ENCODE measurements at places on chromosomes 11 and 22. TPM values are rescaled to one million over a fixed set of nuclear protein-coding genes. Genes with fewer than 3 reads are reported as not detected.

DNA sequence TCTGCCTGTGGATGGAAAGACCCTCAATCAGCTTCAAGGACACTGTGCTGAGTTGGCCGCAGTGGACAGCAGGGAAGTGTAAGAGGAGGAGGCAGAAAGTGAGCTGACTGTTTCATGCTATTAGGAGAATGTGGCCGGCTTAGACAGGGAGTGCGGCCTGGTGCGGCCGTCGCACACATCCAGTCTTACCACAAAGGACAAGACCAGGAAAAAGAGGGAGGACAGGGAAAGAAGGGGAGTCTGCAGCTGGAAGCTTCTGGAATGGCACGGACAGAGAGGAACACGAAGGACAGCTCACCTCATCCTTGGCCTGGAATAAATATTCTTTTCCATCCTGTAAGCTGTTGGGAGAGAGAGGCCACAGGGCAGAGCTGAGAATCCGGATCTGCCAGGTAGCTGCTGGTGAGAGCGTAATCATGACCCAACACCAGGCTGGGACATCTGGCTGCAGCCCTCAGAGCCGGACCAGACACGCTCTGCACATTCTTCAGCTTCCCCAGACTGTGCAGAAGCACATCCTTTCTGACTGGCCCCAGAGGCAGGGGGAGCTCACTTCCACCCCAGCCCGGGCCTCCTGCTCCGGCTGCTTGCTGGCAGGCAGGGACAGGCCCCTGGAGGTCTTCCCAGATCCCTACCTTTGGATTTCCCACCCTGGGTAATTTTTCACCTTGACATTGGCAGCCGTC, 8.6 kb upstream of the RBM4B start:
- DNase-seq, result no peak

OR6A2 gene
- total RNA-seq, result 0.07 TPM

- DNase-seq, result no peak
Measured at GRCh38 chr22:40183029-40183581, 5.4 kb downstream of the TNRC6B start.

DNA sequence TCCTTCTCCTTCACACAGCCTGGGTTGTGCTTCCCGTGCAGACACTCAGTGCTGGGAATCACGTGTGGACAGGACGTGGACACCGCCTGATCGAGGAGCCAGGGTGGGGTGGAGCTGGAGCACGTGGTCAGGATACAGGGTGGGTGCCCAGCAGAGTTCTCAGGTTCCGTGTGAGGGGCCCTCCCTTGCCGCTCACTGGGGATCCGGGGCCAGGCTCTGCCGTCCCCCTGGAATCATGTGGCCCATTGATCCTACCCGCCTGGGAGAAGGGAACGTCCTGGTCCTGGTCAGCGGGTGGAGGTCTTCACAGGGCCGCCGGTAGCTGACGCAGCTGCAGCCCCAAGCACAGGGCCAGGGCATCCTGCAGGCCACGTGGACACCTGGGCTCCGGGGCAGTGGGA, 397.7 kb downstream of the TBC1D22A start:
- DNase-seq, result no peak

DNA sequence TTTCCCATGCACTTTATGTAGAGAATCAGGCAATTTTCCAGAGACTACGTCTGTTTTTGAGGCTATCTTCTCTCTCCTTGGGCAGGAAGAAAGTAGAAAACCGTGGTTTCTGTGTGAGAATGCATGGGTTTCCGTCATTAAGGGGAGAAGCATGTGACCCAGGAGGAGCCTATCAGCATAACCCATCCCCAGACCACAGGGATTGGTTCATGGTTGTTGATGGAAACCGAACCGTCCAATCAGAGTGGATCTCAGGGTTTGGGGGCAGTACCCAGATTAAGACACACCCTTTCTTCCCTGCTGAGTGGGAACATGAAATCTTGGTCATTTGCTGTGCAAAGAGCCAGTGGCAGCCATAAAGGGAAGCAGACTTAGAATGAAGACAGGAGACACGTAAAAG, 517.8 kb downstream of the MN1 start:
- no peak for DNase-seq

- no peak for DNase-seq
Measured at GRCh38 chr11:129637983-129638776, 177.5 kb upstream of the TMEM45B start.

RELA gene
- total RNA-seq, result 73.0 TPM

ARRB1 gene
- total RNA-seq, result 13.8 TPM

All from epithelial cell of proximal tubule (primary cell).